ENCODE measurements at places on chromosomes 12 and 14. TPM values are rescaled to one million over a fixed set of nuclear protein-coding genes. Genes with fewer than 3 reads are reported as not detected.

Gene ADGRD1
- not detected for total RNA-seq

Gene CELA1
- not detected for total RNA-seq

Gene ZNF385A
- total RNA-seq: 12.2 TPM

Gene AP1G2
- total RNA-seq: 207 TPM
